Motor neuron (in vitro differentiated cells): ENCODE measurements at places on chromosomes 2 and 18. TPM values are rescaled to one million over a fixed set of nuclear protein-coding genes. Genes with fewer than 3 reads are reported as not detected.

SPOPL gene
- total RNA-seq: 11.3 and 13.0 TPM in 2 replicates

- ATAC-seq: no peak
Measured at GRCh38 chr2:174247474-174248186, 702 bp downstream of the OLA1 start.

AFF3 gene
- 18.6 and 20.9 TPM in 2 replicates for total RNA-seq

DNA sequence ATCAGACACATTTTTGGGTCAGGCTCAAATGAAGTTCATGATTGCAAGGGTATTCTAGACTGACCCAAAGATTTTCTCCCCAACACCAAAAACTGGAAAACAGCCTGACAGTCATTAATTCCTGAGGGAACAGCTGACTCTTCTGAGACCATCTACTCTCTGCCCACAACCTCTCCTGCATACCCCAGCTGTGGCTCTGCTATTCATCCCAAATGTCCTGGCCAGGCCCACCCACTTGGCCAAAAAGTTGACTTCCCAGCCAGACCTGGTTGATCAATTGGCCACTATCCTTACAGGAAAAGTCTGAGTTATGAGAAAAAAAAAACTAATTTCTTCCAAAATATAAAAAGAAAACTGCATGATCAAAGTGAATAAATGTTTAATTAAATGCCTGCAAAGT, 103.8 kb upstream of the ST3GAL5 start:
- ATAC-seq: no peak

DNA sequence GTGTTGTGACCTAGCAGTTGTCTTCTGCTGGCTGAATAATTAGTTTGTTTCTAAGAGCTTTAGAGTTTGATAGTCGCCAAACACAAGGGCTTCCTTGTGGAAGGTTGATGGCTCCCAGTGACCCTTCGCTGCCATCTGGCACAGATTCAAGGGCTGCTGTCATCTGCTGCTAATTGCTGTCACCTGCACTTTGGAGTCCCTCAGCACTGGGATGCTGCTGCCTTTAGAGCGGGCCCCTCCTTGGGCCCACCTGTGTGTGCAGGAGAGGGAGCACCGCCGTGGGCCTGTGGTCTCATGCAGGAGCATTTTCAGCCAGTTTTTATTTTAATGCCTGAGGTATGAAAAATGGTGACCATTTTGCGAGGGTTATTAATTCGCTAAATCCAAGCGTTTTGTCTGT, 154.0 kb upstream of the NFATC1 start:
- peak; percentile 21 for ATAC-seq

GRCh38 chr18:3162181-3162580, 57.6 kb downstream of the MYOM1 start:
- no peak for ATAC-seq

DNA sequence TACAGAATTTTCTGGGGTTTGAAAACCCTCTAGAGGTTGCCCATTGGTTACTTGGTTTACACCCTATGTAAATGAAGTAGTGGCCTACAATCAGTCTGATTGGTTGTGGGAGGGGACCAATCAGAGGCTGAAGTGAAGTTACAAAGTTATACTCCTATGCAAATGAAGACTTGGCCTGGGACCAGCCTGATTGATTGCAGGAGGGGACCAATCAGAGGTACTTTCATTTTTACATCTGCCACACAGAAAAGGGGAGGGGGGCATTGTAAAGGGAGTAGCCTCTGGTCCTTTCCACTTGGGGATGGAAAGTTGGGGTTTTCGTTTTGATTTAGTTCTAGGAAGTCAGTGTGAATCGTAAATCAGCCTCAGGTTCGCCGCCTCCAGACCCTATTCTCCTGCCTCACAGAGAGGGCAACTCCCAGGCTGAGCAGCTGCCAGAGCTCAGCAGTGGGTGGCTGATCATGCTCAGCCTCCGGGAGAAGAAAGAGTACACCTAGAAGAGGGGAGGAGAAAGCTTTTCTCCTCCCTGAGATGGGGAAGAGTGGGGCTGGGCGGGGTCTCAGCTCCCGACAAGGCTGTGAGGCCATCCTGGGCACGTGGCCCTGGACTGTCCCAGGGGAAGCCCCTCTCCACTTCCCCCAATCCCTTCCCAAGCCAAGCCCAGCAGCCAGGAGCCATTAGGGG, 372.5 kb downstream of the GALR1 start:
- no peak for ATAC-seq

- no peak for ATAC-seq
Measured at GRCh38 chr18:48974304-48975119, 23.7 kb upstream of the SMAD7 start.

ABHD1 gene
- 1.7 and 3.3 TPM in 2 replicates for total RNA-seq

MC5R gene
- total RNA-seq: 0.16 TPM in 1 of 2 replicates, not detected in the other

- no peak for ATAC-seq
Measured at GRCh38 chr2:31812051-31812798, 198.6 kb downstream of the MEMO1 start.

AP1S3 gene
- 12.3 and 14.7 TPM in 2 replicates for total RNA-seq

UPP2 gene
- total RNA-seq: 0.13 TPM in 1 of 2 replicates, not detected in the other

CIB4 gene
- not detected in 2 replicates for total RNA-seq

MDH1 gene
- total RNA-seq: 186 and 229 TPM in 2 replicates

GRCh38 chr2:44389895-44390294, 28.1 kb downstream of the CAMKMT start:
- ATAC-seq: no peak

GRCh38 chr2:107267086-107267485, 381.1 kb upstream of the ST6GAL2 start:
- no peak for ATAC-seq

GRCh38 chr18:6355789-6356589, 58.7 kb downstream of the L3MBTL4 start:
- ATAC-seq: peak; percentile 99

DNA sequence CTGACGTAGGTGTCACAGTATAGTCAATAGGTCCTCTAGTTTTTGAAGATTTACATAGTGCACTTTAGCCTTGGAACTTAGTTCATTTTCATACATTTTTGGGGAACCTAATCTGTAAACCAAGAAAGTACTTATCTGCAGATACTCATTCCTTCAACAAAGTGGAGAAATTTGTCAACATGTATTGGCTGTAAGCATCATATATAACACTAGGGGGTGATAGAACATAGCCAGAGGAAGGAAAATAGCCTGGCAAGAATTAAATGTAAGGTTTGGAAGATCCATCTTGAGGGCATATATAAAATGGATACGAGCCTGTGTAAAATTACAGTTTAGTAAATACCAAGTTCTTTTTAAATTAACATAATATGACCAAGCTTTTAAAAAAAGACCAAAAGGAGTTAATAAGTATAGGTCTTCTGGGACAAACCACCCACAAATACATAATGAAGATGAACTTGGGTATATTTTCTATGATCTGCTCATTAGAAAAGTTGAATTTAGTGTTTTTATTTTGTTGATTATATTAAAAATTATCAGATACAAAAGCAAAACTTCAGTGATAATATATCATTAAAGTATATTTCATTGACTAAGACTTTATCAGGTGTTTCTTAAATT, 18.2 kb downstream of the RPL37A start:
- no peak for ATAC-seq

DNA sequence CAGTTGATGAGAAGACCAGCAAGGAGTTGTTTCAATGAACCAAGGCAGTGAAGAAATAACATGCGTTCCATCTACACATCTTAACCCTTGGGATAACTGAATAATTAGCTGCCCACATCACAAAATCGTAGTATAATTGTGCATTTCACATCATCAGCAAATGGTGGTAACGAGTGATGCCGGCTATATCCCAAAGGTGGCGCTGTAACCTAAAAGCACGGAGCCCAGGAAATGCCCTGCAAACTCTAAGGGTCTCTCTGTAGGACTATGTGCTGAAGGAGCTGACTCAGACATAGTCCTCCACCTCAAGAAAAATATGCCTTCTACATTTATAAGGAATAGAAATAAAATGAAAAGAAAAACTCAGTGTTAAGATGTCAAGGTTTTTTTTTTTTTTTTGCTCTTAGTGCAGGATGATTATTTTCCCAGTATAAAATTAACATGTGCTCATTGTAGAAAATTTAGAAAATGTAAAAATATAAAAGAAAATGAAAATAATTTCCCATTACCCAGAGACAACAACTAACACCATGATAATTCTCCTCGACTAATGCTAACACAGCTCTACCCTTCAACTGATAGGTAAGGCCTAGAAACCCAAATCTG, 23.1 kb upstream of the DSG3 start:
- ATAC-seq: peak; percentile 62
